ENCODE measurements at places on chromosomes 7 and 10.

GRCh38 chr10:77633376-77633775, 4.2 kb downstream of the KCNMA1 start:
- DNase-seq = no peak

GRCh38 chr10:114513381-114513792, 109.1 kb upstream of the AFAP1L2 start:
- no peak for DNase-seq

- no peak for DNase-seq
These were observed 2.3 kb upstream of the TMEM184A start for GRCh38 chr7:1558181-1558811.

- DNase-seq = no peak
These were observed 33.5 kb downstream of the HTRA1 start for GRCh38 chr10:122494833-122495232.

- DNase-seq = peak; percentile 59
These were observed 4.5 kb upstream of the PLXNA4 start for GRCh38 chr7:132580717-132581285.

- no peak for DNase-seq
These were observed 1124.7 kb downstream of the DNAJB9 start for GRCh38 chr7:109694149-109695071.

- no peak for DNase-seq
These were observed 8.8 kb downstream of the STK17A start for GRCh38 chr7:43591558-43592180.

- DNase-seq = no peak
These were observed 23.3 kb downstream of the CYP17A1 start for GRCh38 chr10:102813734-102814452.

GRCh38 chr10:113045147-113046055, 95.4 kb downstream of the TCF7L2 start:
- no peak for DNase-seq

GRCh38 chr10:18282094-18282493, 141.9 kb downstream of the CACNB2 start:
- DNase-seq = no peak

- no peak for DNase-seq
These were observed 10.4 kb upstream of the PRKG1 start for GRCh38 chr10:51063659-51064535.
